NCI-H1417 treated with DMSO at 0.1 percent for 48 hours (cell line): ENCODE measurements at places on chromosomes 3 and 15.

DNA sequence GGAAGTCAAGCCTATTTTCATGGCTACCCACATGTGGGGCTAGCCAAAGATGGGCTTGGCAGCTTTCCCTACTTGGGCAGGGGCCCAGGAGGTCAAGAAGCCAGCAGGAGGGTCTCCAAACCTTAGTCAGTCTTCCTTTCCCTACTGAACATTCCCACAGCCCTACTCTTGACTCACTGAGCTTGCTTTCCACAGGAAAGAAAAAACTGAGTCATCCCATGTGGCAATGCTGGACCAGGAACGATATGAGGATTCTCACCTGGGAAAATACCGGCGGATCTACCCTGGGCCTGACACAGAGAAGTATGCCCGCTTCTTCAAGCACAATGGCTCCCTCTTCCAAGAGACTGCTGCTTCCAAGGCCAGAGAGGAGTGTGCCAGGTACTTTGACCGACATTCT is 3.7 kb upstream of the NGRN start:
- no peak for DNase-seq

DNA sequence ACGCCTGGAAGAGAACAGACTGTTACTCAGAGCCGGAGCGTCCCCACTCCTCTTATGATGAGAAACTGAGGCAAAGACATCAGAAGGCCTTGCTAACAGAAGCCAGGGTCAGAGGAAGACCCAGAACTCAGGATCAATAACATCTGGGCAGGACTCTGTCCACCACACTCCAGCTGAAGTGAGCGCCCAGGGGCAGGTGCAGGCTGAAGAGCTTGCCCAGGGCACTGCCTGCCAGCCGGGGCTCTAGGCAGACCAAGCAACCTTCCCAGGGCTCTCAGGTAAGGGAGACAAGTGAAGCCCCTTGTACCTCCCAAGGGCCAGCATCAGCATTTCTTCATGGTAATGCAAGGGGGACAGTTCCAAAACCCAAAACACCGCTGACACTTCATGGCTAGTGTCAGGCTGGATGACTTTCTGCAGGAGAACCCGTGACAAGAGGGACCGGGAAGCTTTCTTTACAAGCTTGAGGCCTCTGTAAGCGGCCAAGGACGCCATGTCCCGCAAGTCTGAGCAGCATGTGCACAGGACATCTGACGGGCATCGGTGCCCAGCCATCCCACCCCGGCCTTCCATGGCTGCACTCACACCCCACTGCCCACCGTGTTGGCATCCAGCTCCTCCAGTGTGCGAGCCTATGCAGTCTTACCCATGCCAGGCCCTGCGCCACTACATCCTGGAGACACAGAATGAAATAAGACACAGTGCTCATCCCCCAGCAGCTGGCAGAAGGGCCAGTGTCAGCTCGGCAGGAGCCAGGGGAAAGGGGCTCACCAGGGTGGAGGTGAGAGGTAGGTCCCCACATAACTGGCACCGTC is 14.1 kb downstream of the XXYLT1 start:
- DNase-seq: no peak

DNA sequence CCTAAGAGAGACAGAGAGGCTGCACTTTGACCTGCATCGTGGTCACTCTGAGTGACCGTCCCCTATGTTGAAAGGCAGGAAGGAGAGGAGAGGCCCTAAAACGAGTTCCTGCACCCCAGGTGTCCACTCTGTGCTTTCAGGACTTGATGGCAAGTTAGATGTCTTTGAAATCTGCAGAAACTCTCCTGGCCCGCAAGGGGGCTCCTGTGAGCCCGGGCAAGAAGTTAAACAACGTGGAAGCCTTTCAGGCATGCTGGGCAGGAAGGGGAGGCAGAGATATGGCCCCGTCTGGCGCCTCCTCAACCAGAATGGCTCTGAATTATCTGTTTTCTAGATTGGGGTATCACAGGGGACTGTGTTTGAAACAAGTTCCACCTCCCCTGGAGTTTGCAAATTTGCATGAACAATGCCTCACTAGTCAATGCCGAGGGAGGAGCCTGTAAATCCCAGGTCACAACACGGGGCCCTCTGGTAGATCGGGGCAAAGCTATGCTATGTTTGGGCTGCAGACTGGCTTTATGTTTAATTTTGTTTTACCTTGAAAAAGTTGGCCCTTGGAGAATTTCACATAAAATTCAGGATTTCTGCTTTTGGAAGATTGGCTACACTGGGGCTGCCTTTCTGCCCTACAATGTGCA is 9.8 kb downstream of the CTXND1 start:
- no peak for DNase-seq

DNA sequence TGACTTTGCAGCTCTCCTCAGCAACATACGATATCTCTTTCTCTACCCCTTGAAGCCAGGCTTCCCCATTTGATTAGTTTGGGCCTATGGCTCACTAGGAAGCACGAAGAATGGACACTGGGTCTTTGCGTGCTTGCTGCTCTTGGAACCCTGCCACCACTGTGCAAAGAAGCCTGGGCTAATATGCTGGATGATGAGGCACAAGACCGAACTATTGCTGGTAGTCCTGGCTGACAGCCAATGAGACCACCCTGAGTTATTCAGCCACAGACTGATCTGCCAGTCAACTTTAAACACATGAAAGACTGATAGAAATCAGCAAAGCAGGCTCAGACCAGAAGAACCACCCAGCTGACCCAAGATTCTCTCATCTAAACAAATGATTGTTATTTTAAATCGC is 250.3 kb downstream of the CBLB start:
- DNase-seq: no peak

DNA sequence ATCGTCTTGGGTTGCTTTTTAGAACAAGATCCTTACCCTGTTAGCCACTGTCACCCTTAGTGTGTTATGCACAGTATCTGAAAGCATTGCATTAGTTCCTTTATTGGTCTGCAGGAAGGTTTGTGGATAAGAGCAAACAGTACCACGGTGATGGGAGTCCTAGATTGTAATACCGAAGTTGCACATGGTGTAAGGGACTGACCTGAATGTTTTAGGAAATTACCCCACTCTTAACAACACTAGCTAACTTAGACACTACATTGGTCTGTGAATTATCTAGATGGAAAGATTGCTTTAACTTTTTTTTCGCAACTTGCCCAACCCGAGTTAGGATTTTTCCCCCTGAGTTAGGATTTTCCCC is 1.3 kb downstream of the STT3B start:
- DNase-seq: no peak

- no peak for DNase-seq
These were observed 140.8 kb downstream of the OSBPL10 start for GRCh38 chr3:31840252-31840651.

- no peak for DNase-seq
These were observed 96.2 kb downstream of the ADAMTS9 start for GRCh38 chr3:64591615-64592014.

DNA sequence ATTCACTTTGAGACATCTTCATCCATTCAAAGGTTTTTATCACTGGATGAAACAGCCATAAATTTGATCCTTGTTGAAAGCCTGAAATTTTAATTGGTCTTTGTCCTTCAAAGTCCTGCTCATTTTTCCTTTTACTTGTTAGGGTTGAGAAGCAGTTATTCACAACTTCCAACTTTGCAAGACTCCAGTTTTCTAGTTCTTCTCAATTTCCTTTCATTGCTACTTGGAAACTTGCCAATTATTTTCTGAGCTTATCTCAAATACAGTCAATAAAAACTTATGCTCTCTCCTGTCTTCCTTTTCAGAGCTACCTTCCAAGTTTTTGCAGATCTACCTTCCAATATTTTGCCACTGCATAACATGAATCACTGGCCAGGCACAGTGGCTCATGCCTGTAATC is 23.7 kb upstream of the CD276 start:
- DNase-seq: no peak

DNA sequence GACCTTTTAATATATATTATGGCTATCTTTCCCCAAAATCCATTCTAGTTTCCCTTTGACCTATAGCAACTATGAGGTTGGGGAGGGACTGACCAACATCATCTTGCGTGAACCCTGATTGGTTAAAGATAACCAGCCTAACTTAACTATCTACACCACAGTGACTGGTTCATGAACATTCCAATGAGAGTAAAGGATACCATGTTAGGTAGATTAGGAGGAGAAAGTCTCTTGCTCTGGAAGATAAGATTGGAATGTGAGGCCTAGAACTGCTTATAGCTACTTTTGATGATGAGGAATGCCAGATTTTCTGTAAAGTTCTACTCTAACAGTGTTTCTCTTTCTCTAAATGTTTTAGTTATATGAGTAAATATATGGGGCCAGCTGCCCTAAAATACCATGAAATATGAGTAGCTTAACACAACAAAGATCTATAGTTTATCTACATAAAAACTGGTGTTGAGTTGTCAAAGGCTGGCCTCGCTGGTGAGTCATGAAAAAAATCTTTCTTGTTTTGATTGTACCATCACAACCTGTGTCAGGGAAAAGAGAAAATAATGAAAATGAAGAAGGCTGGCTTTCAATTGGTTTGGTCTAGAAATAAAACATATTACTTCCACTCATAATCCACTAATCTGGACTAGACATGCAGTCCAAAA is 481.4 kb downstream of the NSUN3 start:
- DNase-seq: no peak

GRCh38 chr3:38588995-38589937 is 60.2 kb downstream of the SCN5A start:
- DNase-seq: no peak

- DNase-seq: no peak
These were observed 23.6 kb downstream of the PFKFB4 start for GRCh38 chr3:48532977-48533337.

GRCh38 chr3:186254676-186255650 is 107.1 kb downstream of the DGKG start:
- DNase-seq: no peak

GRCh38 chr3:60856257-60857046 is 394.8 kb downstream of the FHIT start:
- DNase-seq: no peak

- peak; percentile 78 for DNase-seq
These were observed 29.8 kb downstream of the ALS2CL start for GRCh38 chr3:46663591-46664135.

- DNase-seq: no peak
These were observed 16.9 kb downstream of the APOD start for GRCh38 chr3:195566797-195567196.

- DNase-seq: no peak
These were observed 49.5 kb downstream of the HMG20A start for GRCh38 chr15:77470235-77470634.

- DNase-seq: no peak
These were observed 218.0 kb downstream of the ZNF385D start for GRCh38 chr3:21533002-21533401.

DNA sequence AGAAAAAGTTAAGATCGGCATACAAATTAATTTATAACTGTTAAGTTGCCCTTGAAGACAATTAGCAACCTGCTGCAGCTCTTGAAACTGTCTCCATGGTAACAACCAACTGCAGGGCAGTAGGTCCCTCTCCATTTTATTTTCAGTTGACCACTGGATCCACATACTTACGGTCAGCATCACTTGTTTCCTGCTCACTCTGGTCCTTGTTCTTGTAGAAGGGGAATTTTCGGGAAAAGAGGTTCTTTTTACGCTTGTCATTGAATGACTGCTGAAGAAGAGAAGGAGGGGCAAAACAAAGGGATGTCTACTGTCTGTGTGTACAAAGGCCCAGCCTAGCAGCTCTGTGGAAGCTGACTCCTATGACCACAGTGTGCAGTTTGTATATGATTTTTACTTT is 46.8 kb upstream of the MELTF start:
- no peak for DNase-seq

GRCh38 chr3:20666091-20666490 is 480.1 kb upstream of the SGO1 start:
- no peak for DNase-seq

DNA sequence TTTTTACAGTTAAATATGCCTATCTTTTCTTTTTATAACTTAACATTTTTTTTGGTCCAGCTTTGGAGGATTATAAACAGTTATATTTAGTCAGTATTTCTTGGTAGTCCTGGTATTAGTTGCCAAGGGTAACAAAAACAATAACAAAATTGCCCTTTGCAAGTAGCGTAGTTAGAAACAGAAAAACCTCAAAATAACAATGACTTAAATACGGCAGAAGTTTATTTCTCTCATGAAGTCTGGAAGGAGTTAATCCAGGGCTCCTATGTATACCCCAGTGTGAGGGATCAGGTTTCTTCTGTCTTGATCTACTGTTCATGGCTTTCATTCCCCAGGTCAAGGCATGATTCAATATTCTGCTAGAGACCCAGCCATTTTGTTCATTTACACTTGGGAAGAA is 14.1 kb upstream of the MYH15 start:
- no peak for DNase-seq

DNA sequence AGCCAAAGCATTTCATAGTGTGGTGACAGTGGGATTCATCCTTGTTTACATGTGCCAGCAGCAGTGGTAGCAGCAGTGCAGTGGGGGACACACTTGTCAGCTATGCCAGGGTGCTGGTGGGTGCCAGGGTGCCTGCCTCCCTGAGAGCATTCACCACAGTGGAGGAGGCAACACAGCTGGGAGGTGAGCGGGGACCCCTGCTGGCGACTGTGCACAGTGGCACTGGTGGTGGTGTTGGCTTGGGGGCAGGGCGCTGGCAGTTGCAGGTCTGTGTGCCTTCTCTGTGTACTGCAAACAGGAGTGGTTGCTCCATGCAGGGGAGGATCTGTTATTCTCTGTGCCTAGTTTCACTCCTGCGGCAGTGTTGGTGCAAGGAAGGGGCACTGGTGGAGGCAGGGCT is 41.2 kb downstream of the CEP63 start:
- no peak for DNase-seq

- DNase-seq: no peak
These were observed 250.1 kb downstream of the ZBTB20 start for GRCh38 chr3:114896978-114897377.

GRCh38 chr15:63050731-63051155 is 8.2 kb downstream of the TPM1 start:
- no peak for DNase-seq

GRCh38 chr3:187799942-187800641 is 54.8 kb upstream of the BCL6 start:
- DNase-seq: no peak

GRCh38 chr15:70266412-70267121 is 168.8 kb upstream of the TLE3 start:
- DNase-seq: no peak

GRCh38 chr15:28983432-28984311 is 97.9 kb downstream of the APBA2 start:
- no peak for DNase-seq

GRCh38 chr15:71355268-71355667 is 240.0 kb downstream of the THSD4 start:
- DNase-seq: no peak

GRCh38 chr3:2362122-2362521 is 263.5 kb downstream of the CNTN4 start:
- DNase-seq: no peak

GRCh38 chr3:187367561-187368103 is 553 bp upstream of the RTP4 start:
- no peak for DNase-seq

- DNase-seq: no peak
These were observed 35.7 kb downstream of the DNAH1 start for GRCh38 chr3:52351762-52352368.

GRCh38 chr3:41000471-41000870 is 198.8 kb upstream of the CTNNB1 start:
- DNase-seq: no peak

DNA sequence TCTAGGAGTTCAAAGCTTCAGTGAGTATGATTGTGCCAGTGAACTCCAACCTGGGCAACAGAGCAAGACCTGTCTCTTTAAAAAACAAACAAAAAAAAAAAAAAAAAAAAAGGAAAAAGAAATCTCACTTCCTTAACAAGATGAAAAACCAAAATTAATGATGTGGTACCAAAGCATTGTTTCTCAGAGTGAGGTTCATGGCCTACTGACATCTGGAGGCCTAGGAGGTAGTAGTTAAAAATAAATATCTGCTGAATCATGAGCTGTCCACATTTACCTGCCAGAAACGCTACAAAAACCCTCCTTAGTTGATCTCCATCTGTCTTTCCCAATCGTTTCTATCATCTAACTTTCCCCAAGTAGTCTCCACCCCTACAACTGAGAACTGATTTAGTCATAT is 51.2 kb downstream of the EPHA6 start:
- no peak for DNase-seq
